ENCODE measurements at places on chromosomes 6 and 20.

DNA sequence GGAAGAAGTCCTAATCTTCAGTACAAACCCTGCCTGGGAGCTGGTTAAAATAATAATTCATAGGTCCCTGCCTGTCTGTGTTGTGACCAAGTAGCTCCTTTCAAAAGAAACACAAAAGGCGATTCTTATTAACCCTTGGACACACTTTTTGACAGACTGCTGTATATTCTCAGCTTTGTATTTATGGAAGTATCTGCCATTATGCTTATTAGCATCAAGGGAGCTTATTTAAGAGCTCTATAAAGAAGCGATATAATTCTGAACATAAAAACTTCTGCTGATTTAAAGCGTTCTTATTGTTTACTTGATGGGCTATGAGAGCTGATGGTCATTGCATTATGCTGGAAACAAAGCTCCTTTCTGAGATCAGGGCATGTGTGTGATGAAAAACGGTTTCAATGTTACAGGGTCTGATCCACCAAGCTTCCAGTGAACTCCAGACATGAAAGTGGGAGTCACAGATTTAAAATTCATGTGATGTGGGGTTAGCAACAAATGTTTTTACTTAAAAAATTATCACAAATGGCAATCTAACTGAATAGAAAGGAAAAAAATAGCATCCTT, 181.8 kb upstream of the PDE10A start:
- no peak for DNase-seq

DNA sequence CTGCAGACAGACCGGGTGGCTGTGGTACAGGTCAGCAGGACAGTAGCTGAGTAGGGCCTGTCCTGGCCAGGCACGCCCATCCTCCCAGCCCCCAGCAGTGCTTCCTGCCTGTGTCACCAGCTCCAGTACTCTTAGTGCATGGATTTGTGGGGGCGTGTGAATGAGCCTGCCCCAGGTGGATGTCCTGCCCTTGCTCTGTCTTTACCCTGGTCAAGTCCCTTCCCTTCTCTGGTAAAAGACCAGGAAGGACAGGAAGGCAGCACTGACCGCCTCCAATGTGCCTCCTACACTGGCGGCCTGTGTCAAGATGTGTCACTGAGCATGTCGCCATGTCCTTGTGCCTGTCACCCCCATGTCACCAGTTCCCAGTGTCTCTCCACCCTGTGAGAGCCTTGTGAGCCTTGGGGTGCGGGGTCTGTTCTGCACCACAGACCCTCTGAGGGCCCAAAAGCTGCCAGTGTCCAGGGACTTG, 11.9 kb downstream of the TEAD3 start:
- no peak for DNase-seq

DNA sequence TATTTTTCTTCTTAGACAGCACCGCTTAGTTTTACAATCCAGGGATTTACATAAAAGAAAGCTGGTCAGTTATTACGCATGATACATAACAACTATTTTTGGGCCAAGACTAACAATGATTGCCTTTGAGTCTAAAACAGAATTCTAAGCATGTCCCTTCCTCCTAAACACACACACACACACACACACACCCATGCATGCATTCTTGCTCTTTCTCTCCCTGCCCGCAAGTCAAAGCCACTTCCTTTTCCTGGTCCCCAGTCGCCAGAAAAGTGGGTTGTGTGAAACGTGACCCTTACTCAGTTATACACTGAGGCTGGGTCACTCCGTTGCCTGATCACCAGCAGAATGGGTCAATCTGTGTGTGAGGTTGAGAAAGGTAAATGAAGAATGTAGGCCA, 31.4 kb downstream of the FYN start:
- DNase-seq: no peak

DNA sequence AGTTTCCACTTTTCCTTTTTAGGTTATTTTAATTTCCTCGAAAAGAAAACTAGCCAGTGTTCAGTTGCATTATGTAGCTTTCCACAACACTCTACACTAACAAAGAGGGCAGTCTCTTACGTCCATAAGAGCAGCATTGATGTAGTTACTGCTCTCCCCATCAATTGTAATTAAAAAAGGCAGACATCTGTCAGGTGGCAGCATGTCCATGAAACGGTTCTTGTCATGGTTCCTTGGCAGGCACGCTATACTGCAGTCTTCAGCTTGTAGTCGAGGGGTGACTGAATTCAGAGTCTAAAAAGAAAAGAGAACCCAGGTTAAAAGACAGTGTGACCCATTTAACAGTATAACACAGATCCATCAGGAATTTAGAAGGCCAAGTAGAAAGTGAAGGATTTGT, 80.1 kb upstream of the THEMIS start:
- no peak for DNase-seq

- DNase-seq: no peak
Measured at GRCh38 chr6:45966797-45967196, 48.9 kb downstream of the CLIC5 start.

DNA sequence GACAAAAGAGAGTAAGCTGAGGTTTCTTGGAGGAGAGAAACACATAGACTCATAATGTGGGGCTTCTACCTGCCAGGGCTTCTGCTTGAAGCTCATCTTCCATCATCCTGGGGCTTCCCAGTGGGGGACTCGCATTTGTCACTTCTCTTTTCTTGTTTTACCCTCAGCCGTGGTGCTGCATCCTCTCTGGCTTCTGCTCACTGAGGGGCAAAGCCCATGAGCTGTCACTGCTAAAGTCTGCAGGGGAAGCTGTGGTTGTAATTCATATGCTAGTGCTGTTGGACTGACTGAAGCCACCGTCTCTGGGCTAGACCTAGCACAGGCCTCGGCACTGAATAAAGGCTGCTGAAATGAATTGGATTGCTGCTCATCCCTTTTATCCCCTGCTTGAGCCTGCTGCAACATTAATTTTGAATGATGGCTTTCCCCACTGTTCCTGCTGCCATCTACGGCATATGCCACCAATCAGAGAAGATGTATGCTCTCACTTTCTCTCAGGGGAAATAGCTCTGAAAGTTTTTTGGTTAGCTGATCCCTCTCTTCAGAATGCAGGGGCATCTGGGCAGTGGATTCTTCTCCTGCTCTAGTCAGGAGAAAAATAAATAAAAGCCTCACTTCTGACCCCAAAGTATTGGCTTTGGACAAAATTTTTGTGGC, 568.4 kb upstream of the MAP3K7 start:
- DNase-seq: no peak

- no peak for DNase-seq
Measured at GRCh38 chr6:11381801-11382513, 149.5 kb upstream of the NEDD9 start.

GRCh38 chr6:31559958-31560696, 12.0 kb upstream of the LTA start:
- DNase-seq: no peak

GRCh38 chr6:105892577-105893262, 193.4 kb upstream of the PRDM1 start:
- DNase-seq: no peak

GRCh38 chr6:125406741-125407140, 105.0 kb upstream of the HDDC2 start:
- DNase-seq: no peak

- no peak for DNase-seq
Measured at GRCh38 chr6:21946298-21946783, 350.5 kb downstream of the PRL start.

DNA sequence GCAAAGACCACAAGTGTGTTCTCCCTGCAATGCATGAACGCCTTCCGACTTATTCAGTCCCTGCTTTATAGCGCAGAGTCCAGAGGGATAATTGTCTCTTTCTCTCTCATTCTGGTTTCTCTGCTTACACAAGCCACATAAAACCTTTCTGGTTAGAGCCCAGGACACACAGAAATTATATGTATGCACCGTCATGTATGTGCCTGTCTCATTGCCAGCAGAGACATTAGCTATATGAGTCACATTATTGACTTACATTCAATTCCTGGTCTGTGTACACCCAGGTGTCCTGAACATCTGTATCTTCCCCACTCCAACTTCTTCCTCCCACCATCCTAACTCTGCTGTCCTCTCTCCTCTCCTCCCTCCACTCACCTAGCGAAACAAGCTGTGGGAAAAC, 44.0 kb downstream of the LRFN2 start:
- DNase-seq: no peak

GRCh38 chr6:136213853-136214252, 36.3 kb downstream of the MTFR2 start:
- DNase-seq: no peak

DNA sequence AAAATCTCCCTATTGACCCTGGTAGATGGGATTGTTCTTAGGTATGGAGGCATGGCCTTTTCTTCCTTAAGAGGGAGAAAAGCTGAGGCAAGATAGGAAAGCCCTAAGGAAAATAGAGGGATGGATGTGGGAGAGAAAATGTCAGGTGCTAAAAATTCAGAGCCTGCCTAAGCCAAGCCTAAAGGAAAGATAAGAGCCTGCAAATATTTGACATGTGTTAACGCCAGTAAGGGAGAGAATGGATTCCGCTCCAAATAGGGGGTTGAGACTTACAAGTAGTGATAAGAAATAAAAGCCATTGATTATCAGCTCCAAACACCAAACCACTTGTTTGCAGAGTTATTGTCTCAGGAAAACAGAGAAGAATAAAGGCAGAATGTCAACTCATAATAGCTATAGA, 533.6 kb downstream of the PTPRT start:
- DNase-seq: no peak

- DNase-seq: no peak
Measured at GRCh38 chr6:41502917-41503671, 43.1 kb upstream of the FOXP4 start.

GRCh38 chr20:49785149-49785851, 27.3 kb upstream of the SLC9A8 start:
- no peak for DNase-seq

- DNase-seq: no peak
Measured at GRCh38 chr20:48984575-48985219, 61.4 kb upstream of the CSE1L start.

- no peak for DNase-seq
Measured at GRCh38 chr20:53157443-53158408, 185.6 kb downstream of the TSHZ2 start.

- no peak for DNase-seq
Measured at GRCh38 chr6:87671555-87672029, 30.4 kb downstream of the AKIRIN2 start.

- no peak for DNase-seq
Measured at GRCh38 chr20:2538931-2539720, 2.8 kb downstream of the TMC2 start.

- no peak for DNase-seq
Measured at GRCh38 chr6:145903356-145904102, 60.6 kb downstream of the SHPRH start.

- no peak for DNase-seq
Measured at GRCh38 chr20:44644230-44644617, 7.3 kb downstream of the ADA start.

- DNase-seq: no peak
Measured at GRCh38 chr20:32019563-32020463, 9.6 kb downstream of the CCM2L start.

DNA sequence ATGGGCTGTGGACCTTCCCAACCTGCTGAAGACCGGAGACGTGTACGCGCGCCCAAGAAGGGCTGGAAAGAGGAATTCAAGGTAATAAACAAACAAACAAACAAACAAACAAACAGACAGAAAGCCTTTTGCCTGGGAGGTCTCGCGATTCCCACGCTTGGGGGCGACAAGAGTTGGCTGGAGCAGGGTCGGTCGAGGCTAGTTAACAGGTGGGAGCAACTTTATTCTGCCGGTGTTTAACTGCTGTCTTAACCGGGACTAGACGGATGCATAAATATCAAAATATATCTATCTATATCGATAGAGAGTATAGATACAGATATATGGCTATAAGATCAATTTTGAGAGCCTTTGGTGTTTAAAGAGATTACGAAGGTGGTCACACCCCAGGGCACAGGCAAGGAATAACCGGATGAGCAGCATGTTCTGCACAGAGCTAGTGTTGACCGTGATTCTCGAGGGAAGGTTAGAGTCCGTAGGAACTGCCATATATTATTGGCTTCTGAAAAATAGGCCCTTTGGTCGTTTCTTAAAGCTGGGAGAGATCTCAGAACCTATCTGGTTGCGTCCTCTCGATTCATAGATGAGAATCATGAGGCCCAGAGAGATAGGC, 514 bp downstream of the STMND1 start:
- DNase-seq: no peak

DNA sequence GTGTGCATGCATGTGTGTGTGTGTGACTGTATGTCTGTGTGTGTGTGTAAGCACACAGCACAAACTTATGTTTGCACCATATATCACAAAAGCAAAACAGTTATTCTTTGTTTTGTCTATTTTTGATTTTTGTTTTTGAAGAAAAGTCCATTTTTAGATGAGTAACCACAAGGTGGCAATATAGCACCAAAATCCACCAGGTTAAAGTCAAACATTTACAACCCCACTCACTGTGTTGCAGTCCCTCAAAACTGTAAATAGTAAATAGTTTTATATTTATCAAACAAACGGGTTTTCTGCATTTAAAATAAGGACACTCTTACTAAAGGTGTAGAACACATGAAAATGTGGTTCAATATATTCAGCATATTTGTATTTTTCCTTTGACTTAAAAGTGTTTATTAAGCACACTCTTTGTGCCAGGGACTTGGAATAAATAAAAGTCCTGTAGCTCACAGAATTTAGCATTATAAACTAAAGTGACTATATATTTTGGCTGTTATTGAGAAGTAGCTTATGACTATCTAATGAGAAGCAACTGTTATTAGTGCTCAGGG, 118.5 kb downstream of the GFRAL start:
- DNase-seq: peak; percentile 7

DNA sequence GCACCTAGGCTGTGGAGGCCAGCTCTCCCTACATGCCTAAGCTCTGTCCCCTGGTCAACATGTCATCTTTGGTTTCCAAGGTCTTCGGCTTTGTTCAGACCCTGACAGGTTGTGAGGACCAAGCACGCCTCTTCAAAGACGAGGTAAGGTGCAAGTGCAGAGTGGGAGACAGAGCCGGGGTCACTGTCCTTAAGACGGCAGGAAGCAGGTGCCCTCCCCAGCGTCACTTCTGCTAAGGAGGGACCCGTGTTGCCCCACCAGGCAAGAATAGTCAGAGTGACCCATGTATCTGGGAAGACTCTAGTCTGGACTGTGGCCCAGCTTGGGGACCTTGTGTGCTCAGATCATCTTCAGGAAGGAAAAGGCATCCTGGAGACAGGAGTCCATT, 18.2 kb upstream of the SGK2 start:
- DNase-seq: no peak

- no peak for DNase-seq
Measured at GRCh38 chr20:31948008-31948407, 3.8 kb downstream of the PDRG1 start.

DNA sequence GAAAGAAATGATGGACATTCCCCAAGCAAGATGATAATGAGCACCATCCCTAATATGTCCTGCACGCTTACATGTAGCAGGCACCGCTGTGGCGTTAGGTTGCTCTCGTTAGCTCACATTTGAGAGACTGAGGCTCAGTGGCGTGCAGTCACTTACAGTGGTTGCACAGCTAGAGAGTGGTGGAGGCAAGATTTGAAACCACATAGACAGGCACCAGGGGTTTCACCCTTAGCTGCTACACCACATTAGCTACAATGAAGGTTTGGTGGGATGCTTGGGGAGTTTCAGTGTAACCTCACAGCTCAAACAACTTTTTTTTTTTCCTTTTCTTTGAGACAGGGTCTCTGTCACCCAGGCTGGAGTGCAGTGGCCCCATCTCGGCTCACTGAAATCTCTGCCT, 3.7 kb downstream of the COX4I2 start:
- no peak for DNase-seq

- no peak for DNase-seq
Measured at GRCh38 chr20:57473246-57474048, 51.5 kb downstream of the CTCFL start.

- no peak for DNase-seq
Measured at GRCh38 chr6:161139766-161140553, 133.9 kb downstream of the AGPAT4 start.
